ENCODE measurements at places on chromosomes 5 and 9. TPM values are rescaled to one million over a fixed set of nuclear protein-coding genes. Genes with fewer than 3 reads are reported as not detected.

NR4A3 gene
- total RNA-seq, result 2.9 TPM

SMIM27 gene
- total RNA-seq, result not detected

CATSPER3 gene
- total RNA-seq, result not detected

SLCO6A1 gene
- total RNA-seq, result not detected

TEX48 gene
- not detected for total RNA-seq

ZNF608 gene
- total RNA-seq, result 67.9 TPM

LCN15 gene
- total RNA-seq, result not detected

QRFP gene
- not detected for total RNA-seq

ZNF879 gene
- 11.8 TPM for total RNA-seq

FAM153A gene
- 0.91 TPM for total RNA-seq

GRCh38 chr5:56813302-56813701, 2.0 kb upstream of the MAP3K1 start:
- no peak for DNase-seq

DNA sequence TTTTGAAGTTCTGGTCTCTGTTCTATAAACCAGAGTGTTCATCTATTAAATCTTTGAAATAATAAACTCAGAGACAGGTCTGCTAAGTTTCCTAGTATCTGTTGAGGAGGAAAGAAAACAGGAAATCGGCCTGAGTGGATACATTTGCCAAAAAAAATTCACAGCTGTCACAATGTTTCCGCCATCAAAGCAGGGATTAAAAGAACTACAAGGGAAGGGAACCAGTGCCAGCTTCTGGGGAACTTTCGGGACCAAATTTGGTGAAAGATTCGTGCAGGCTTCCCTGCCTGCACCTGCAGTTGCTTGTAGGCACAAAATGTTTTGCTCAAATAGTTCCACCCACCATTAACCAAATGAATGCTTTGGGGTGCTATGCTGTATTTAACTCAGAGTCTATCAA, 267.5 kb downstream of the MSX2 start:
- no peak for DNase-seq

DNA sequence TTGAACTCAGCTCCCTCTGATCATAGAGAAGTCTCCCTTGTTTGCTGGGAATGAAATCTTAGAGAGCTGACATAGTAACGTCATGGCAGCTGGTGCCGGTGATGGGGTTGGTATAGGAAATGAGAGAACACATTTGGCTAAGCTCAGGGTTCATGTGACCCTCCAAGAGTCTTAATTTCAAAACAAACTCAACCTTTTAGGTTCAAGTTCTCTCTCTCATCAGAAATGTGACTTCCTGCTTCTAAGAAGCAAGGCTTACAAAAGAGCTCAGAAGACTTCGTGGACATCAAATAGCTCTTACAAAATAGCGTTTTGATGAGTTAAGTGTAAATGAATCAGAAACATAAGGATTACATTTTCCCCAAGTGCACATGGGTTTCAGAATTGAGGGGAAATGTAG, 97.3 kb downstream of the PAPPA start:
- no peak for DNase-seq

- no peak for DNase-seq
Observed at GRCh38 chr9:70218767-70219166, 40.0 kb upstream of the SMC5 start.

GRCh38 chr9:126488881-126489404, 124.8 kb upstream of the LMX1B start:
- no peak for DNase-seq

GRCh38 chr5:167061695-167062094, 1229.8 kb upstream of the WWC1 start:
- DNase-seq, result no peak

GRCh38 chr9:68574150-68574549, 33.5 kb upstream of the TMEM252 start:
- no peak for DNase-seq

DNA sequence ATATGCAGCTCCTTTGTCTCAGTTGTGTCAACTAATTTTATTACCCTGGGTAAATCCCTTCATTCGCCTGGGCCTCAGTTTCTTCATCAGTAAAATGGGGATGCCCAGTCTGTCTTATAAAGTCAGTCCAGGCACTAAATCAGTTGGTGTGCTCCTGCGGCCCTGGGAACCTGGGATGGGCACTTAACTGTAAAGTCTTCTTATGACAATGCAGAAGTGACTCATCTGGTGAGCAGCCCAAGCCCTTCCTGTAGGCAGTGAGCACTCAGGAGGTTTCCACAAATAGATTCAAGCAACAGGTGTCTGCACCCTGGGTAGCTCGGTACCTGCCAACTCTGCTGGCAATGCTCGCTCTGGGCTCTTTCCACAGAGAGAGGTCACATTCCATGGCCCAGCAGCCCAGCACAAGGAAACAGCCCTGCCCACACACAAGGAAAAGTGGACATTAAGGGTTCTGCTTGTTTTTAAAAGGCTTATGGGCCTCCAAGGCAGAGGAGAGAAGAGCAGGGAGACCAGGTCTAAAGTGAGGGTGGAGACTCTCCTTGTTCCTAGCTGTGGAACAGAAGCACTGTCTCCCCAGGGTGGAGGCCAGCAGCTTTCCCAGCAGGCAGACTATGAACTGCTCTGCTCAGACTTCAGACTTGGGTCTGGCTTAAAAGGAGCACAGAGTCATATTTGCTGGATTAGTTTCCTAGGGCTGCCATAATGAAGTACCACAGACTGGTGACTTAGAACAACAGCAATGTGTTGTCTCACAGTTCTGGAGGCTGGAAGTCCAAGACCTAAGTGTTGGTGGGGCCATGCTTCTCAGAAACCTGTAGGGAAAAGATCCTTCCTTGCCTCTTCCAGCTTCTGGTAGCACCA, 89.7 kb upstream of the ADRA1B start:
- no peak for DNase-seq

DNA sequence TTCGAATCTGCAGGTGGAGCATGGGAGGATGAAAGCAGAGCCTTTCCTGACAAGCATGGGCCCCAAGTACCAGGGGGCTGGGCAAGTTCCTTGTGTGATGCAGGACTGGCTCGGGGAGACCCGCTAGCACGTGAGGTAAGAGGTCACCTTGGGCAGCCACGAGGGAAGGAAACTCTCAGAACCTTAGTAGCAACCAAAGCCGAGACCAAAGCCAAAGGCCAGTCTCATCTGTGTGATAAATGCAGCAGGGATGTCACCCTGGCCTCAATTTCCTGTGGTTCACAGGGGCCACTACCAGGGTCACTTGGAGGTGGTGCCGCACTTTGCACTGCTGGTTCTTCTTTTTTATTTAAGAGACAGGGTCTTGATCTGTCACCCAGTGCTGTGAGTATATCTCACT, 39.5 kb downstream of the PRRT1B start:
- DNase-seq, result no peak

- no peak for DNase-seq
Observed at GRCh38 chr5:22372376-22372775, 480.8 kb downstream of the CDH12 start.

DNA sequence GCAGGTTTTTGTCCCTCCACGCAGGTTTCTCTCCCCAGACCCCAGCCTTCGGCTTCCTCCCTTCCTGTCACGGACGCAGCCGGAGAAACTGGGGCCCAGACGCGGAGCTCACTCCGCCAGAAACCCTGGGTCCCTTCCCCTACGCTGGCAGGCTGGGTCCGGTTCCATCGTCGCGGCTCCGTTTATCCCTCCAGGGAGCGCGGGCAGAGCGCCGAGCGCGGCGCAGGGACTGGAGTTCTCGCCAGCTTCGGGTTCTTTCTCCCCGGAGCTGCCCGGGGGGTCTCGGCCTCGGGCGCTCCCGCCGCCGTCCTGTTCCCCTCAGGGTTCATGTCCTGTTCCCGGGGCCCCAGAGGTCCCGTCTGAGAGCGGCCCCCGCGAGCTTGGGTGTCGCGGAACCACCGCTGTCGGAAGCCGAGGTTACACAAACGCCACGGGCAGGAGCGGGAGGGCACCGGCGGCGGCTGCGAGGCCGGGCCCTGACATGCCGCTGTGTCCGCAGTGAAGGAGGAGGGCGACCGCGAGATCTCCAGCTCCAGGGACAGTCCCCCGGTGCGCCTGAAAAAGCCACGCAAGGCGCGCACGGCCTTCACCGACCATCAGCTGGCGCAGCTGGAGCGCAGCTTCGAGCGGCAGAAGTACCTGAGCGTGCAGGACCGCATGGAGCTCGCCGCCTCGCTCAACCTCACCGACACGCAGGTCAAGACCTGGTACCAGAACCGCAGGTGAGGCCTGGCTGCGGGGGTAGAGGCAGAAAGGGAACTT, 4.6 kb downstream of the BARHL1 start:
- DNase-seq, result no peak

- no peak for DNase-seq
Observed at GRCh38 chr9:129904734-129905133, 69.5 kb downstream of the USP20 start.

GRCh38 chr5:134559672-134560071, 34.2 kb downstream of the JADE2 start:
- no peak for DNase-seq

- no peak for DNase-seq
Observed at GRCh38 chr9:16515879-16516301, 354.6 kb downstream of the BNC2 start.

GRCh38 chr5:133930061-133930812, 38.2 kb downstream of the C5orf15 start:
- DNase-seq, result no peak

GRCh38 chr5:178793151-178793550, 62.7 kb upstream of the ZNF354A start:
- no peak for DNase-seq

GRCh38 chr5:134510970-134511795, 14.3 kb upstream of the JADE2 start:
- DNase-seq, result no peak

DNA sequence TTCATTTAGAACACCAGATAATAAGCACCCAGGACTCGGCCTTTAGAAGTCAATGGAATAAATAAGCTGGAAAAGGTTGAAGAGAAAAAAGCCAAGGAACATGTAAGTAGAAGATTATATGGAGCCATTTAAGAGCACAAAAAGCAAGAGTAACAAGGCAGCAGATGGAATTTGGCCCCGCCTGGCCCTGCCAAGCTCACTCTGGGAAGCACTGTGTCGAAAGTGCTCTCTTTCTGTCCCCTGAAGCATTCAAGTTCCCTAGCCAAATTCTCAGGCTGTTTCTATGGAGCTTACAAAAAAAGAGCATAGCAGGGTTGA, 73.0 kb upstream of the GPR151 start:
- DNase-seq, result no peak

GRCh38 chr9:21037278-21037677, 5.8 kb upstream of the HACD4 start:
- DNase-seq, result no peak

DNA sequence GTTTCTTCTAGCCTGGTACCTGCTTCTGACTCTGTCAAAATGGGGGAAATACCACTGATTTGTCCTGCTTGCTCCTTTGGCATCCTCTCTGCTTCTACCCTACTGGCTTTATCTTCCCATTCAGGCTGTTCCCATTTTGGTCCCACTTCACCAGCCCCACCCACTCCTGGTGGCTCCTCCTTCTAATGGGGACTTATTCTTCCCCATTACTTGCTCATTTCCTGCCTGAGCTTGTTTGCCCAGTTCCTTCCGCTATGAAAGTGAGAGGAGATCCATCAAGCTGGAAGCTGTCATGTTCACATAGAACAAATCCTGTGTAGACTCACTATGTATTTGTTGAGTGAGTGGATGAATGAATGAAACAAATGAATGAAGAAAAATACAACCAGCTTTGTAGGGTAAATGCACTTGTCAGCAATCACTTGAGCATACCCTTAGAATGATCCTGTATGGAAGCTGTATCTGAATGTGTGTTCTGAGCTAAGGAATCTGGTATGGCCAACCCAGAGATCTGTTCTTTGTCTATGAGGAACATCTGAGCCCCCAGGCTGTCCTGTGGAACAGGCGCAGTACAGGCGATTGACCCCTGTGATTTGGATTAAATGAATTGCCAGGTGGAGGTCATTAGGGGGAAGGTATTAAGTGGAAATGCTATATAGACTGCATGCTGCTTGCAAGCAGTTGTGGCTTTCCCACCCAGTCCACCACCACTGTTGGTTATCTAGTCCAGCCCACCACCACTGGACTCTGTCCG, 89.5 kb downstream of the APBA1 start:
- DNase-seq, result no peak
